ENCODE measurements at places on chromosomes 2 and 18.

GRCh38 chr2:31476511-31477180 lies 62.1 kb upstream of the XDH start:
- DNase-seq = no peak

DNA sequence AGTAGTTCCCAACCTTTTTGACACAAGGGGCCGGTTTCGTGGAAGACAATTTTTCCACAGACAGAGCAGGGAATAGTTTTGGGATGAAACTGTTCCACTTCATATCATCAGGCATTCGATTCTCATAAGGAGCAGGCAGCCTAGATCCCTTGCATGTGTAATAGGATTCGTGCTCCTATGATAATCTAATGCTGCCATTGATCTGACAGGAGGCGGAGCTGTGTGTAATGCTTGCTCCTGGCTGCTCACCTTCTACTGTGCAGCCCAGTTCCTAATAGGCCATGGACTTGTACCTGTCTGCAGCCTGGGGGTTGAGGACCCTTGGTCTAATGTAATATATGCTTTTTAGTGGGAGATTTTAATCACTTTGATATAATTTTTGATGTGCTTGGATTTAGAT lies 188.7 kb upstream of the KLHL14 start:
- no peak for DNase-seq

DNA sequence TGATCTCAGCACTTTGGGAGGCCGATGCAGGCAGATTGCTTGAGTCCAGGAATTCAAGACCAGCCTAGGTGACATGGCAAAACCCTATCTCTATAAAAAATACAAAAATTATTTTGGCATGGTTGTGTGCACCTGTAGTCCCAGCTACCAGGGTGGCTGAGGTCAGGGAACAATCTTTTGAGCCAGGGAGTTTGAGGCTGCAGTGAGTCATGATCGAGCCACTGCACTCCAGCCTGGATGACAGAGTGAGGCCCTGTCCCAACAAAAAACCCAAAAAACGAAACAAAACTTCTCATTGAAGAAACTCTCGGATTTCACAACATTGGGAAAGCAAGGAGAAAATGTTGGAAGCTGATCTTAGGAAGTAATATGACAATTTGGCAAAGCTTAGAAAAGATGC lies 317.3 kb upstream of the MGAT5 start:
- DNase-seq = no peak

- peak; percentile 53 for DNase-seq
Observed at GRCh38 chr2:74379851-74380789, at the start of gene DCTN1. TSS of gene DCTN1 (minus strand) at chr2:74380311. CDS start at chr2:74380037, 274 bp downstream.

DNA sequence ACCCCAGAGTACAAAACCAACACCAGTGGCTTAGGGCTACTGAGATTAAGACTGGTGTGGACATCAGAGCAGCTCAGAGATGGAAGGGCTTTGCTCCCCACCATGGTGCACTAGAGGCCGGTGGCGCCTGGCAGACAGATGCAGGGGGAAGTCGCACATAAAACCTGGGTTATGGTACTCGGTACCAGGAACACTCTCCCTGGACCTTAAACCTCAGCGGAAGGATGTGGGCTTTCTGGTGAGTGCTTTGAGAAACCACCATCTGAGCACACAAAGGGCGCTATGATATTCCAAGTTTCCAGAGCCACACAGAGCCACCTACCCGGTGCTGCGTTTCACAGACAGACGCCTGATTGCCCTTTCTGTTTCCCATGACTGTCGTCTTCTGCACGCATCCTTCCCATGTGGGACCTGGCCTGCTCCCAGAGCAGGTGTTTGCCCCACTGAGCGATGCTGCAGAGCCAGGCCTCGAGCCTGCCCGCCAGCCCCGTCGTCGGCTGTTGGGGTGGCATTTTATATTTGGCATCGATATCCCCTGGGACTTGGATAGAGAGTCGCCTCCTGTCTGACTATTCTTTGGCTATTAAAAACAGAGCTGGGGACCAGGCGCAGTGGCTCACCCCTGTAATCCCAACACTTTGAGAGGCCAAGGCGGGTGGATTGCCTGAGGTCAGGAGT lies 89.5 kb upstream of the ODC1 start:
- no peak for DNase-seq

GRCh38 chr2:105600037-105600442 lies 144.7 kb upstream of the NCK2 start:
- no peak for DNase-seq

DNA sequence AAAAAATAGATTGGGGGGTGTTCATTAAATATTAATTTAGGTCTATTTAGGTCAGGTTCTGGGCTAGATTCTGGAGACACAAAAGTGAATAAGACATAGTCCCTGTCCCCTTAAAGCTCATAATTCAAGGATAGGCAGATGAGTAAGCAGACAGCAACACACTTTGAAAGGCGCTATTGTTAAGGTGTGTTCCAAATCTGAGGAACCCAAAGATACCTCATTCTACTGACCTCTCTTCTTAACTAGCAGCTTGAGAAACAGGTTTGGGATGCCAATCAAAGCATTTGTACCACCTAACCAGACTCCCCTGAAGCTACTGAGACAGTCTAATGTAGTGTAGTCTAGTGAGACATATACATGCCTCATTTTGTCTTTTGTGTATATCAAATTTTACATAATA lies 34.8 kb downstream of the SEMA4F start:
- no peak for DNase-seq

DNA sequence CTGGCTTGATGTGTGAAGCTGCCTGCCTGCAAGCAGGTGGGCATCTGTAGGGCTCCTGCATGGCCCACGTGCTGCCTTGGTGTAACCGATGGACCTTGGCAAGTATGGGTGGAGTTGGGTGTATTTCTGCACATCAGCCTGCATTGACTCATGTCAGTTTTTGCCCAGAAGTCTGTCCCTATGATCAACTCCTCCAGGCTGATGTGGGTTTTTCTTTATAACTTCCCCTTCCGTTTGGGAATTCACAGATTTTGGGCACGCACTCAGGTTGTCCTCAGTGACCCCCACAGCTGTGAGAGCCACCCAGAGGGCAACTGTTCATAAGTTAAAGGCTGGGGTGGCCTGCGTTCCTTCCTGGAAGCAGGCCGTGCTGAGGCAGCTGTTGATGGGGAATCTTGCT lies 123.3 kb downstream of the NCK2 start:
- DNase-seq = no peak

- peak; percentile 4 for DNase-seq
Observed at GRCh38 chr2:143575340-143575739, 446.1 kb downstream of the ARHGAP15 start.

GRCh38 chr2:57443973-57444521 lies 602.6 kb upstream of the VRK2 start:
- DNase-seq = no peak

DNA sequence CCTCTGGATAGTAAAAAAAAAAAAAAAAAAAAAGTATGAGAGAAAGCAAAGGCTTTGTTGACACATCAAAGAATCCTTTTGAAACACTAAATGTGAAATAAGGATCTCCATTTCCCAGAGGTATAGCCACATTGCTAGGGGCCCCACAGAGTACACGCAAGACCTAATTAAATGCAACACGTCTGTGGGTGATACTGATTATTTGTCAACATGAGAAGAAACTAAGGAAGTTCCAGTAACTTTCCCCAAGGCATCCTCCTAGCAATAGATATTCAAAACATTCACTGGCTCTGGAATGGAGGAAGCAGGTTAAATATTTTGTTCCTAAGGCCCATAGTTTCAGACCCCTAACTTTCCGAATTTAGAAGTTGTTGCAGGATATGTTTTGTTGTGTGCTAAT lies 24.6 kb upstream of the EPB41L3 start:
- DNase-seq = no peak

- no peak for DNase-seq
Observed at GRCh38 chr2:119288576-119288975, 64.9 kb downstream of the STEAP3 start.

- DNase-seq = peak; percentile 47
Observed at GRCh38 chr2:173355132-173355865, 627 bp downstream of the CDCA7 start.

DNA sequence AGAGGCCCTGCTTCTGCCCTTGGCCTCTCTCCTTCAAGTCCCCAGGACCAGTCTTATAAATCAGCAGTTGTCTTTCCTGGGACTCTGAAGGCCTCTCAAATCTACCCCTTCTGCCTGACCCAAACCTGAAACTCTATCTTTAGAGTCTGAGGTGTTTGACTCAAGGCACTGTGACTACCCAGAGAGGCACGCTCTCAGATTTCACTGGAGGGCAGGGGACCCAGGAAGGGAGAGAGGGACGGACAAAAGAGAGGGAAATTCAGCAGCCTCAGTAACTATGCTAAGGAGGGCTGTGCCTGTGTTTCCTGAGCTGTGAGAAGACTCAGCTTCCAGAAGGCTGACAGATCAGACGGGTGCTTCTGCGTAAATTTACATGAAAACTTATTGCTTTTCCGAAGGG lies 217.8 kb downstream of the HAUS1 start:
- DNase-seq = no peak

DNA sequence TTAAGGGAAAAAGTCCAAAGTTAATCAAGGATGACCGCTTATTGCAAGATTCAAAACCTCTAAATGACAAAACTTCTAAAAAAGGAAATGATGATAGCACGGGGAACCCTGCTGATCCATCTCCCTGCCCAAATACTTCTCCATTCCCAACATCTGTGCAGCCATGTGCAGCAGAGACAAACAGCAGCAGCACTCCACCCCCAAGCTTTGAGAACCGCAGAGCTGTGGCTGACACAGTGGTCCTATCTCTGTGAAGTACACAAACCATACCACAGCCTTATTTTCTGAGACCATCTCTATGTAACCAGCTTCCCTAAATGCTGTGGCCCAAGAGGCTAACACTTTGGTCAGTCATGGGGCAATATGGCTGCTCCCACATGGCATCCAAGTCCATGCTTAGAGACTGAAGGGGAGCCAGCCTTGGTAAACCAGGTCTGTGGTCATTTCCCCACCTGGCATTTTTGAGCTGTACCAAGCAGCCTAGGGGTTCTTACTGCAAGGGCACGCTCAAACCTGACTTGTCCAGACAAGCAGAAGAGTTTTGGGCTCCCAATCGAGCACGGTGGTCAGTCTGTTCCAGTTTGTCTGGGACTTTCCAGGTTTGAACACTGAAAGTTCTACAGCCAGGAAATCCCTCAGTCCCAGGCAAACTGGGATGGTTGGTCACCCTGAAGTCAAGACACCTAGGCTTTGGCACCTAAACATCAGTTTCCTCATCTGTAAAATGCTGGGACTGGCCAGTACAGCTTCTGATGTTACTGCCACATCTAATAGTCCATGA lies 17.1 kb upstream of the NFE2L2 start:
- no peak for DNase-seq

DNA sequence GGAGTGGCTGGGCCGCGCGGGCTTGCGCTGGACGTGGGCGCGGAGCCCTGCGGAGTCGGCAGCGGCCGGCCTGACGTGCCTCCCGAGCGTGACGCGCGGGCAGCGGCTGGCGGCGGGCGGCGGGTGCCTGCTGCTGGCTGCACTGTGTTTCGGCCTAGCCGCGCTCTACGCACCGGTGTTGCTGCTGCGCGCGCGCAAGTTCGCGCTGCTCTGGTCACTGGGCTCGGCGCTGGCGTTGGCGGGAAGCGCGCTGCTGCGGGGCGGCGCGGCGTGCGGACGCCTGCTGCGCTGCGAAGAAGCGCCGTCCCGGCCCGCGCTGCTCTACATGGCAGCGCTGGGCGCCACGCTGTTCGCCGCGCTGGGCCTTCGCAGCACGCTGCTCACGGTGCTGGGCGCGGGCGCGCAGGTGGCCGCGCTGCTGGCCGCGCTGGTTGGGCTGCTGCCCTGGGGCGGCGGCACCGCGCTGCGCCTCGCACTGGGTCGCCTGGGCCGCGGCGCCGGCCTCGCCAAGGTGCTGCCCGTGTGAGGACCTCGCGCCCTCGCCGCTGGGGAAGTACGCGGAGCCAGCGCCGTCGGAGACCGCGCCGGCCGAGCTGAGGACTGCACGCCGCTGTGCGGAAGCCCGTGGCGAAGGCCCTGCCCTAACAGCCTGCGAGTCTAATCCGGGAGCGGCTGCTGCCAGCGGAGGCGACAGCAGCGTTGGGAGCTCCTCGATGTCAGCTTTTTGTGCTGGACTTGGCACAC lies 526 bp downstream of the SFT2D3 start:
- peak; percentile 72 for DNase-seq

- peak; percentile 73 for DNase-seq
Observed at GRCh38 chr18:44325903-44326635, 354.6 kb upstream of the SETBP1 start.
